ENCODE measurements at places on chromosomes 1 and 21.

DNA sequence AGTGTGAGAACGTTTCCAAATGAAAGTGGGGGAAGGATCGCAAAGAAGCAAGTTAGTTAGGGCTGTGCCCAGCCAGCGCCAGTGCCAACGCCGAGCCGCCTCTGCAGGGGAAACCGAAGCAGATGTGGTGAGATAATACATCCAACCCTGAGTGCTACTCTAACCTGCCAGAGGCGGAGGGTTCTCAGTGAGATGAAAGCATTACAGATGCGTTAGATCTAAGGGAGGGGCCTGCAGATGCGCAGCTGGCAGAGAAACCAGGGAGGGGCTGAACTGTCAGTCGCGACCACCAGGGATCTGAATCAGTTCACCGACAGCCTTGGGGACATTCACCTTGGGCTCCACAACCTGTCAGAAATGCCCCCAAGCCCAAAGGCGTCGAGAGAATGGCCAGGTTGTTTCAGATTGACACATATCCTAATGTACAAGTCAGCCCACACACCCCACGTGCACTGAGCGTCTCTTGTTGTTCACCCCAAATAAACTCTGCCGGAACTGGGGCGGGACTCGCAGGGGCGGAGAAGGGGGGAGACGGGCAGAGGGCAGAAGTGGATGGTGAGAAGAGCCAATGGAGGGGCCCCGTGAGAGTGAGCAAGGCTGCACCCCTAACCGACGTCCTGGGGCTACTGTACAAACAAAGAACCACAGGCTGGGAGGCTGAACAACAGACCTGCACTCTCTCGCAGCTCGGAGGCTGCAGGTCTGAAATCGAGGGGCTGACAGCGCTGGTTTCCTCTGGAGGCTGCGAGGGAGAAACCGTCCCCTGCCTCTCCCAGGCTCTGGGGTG lies 8.7 kb upstream of the UMODL1 start:
- DNase-seq: no peak

DNA sequence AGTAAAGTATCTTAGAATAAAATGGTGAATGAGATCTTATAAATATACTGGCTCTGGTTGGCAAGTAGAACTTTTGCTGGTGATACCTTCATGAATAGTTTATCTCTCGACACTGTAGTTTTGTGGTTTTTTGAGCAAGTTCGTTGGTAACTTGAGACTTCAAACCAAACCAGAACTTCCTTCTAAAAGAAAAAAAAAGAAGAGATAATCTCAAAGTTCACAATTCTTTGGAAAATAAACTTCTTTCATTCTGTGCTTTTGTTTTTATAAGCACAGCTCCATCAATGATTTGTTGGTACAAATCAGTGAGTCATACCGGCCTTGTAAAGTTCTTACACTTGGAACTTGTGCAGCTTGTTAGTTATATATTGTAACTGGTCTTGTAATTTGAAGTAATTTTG lies 2.3 kb downstream of the HIPK1 start:
- DNase-seq: no peak

GRCh38 chr1:225842788-225843425 lies 33.0 kb downstream of the EPHX1 start:
- DNase-seq: no peak

GRCh38 chr1:99180915-99181314 lies 83.4 kb upstream of the PLPPR4 start:
- DNase-seq: no peak

- DNase-seq: no peak
Observed at GRCh38 chr1:173020138-173020750, 30.5 kb downstream of the TNFSF18 start.

DNA sequence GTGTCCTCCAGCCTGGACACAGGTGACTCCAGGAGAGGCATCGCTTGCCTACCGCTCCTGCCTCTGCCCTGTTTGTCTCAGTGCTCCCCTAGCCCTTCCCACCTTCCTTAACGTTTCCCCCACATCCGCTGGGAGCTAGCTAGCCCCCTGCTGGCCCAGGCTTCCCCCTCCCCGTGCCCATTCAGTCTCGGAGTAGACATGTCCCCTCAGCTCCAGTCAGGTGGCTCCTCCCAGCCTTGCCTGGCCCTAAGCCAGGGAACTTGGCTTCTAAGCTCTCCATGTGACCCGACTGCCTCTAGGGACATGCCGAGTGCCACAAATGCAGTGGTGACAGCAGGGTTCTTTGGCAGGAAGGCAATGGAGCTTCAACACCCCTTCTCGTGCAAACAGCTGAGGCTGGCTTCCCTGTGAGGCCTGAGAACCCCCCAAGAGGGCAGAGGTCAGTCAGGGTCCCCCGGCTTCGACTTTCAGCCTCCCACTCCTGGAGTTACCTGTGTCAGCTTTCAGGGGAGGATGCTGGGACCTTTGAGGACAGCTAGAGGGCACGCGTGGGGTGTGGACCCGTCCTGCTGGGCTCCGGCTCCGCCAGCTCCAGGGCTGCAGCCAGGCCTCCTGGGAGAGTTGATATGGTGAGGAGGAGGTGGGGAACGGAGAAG lies 16.2 kb downstream of the DRAXIN start:
- DNase-seq: peak; percentile 84
